ENCODE measurements at places on chromosomes 12 and 14.
A peak's percentile ranks its signal among the peaks of the same experiment; 100 is the strongest.

GRCh38 chr12:6823182-6824084, 1.8 kb downstream of the GPR162 start:
- no peak for DNase-seq

- no peak for DNase-seq
These were observed 183.9 kb downstream of the APAF1 start for GRCh38 chr12:98828802-98829600.

DNA sequence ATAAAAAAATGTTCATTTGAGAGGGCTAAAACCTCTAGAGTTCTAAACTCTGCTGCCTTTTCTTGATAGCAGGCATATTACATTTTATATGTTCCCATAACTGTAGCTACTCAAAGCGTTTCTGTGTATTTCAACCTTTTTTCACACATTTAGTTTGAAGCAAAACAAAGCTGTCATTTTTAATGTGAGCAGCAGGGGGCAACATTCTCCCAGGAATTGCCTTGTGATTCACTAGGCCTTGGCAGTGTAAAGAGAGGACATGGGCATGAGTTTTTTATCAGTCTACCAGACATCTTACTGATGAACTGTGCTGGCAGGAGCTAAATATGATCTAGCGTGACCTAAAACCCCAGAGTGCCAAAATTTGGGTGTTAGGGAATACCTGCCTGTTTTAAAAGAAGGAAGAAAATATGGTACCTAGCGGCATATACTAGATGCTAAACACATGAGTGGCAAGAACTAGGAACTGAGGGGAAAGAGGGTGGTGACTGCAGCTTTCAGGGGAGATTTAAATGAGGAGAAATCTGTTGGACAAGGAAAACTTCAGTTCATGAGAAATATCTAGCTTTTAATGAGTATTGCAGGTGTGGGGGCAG, 65.3 kb downstream of the IFT43 start:
- peak; percentile 65 for DNase-seq

DNA sequence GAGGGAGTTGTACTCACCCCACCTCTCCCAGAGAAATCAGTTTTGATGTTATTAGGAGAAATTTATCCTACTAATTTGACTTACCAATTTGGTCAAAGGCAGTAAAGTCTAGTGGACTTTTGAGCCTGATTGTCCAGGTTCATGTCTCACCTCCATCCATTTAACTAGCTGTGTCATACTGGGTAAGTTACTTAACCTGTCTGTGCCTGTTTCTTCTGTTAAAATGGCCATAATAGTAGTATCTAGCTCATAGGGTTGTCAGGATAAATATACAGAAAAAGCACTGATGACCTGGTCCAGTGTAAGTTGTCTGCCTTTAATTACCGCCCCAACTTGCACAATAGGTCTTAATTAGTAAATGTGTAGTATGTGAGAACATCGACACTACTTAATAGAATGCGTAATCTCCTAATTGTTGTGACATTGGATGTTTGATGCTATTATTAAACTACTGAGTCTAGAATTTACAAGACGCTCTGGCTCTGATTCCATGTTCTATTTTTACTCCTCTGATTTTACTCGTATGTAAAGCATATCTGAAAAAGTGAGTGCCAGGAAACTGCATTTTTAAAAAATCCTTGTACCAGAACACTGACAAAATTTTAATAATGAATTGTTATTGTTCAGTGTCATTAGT, 1.5 kb downstream of the RAB21 start:
- DNase-seq: no peak

DNA sequence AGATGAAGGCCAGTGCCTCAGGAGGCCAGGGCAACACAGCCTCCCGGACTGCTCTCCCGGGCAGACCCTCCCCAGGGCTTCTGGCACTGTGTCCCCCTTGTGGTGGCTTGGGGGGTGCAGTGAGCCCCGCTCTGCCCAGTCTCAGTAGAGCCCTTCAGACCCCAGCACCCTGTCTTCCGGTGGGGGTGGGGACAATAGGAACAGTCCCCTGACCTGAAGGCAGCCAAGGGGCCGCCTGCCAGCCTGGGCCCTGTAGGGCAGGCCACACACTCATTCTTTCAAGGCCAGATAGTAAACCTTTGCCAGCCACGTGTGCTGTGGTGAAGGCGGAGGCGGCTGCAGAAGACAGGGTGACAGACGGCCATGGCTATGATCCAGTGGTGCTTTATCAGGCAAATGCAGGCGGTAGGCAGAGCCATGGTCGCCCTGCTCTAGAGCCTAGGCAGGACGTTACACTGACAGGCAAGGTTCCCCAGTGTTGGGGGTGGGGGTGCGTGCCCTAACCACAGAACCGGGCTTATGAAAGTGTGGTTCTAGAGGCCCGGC, 15.0 kb downstream of the ZFYVE21 start:
- DNase-seq: no peak

DNA sequence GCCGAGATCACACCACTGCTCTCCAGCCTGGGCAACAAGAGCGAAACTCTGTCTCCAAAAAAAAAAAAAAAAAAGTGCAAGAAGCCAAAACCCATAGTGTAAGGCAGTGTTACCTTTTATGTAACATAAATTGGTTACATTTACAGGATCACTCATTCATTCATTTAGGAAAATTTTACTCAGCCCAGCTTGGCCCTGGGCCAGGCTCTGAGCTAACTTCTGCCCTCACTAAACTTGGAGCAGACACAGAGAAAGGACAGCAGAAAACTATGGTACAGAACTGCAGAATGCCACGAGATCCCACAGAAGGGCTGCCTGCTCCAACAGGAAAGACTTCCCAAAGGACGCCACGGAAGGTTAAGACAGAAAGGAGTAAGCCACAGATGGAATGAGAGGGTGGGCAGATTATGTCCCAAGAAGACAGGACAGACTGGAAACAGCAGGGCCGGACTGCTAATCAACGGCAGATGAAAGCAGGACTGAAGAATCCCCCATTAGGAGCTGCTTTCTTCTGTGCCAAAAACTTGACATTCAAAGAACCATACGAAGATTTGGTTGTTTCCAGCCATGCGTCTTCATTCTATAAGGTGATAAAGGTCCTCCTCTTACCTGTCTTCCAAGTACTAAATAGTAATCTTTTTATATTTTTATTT, 18.9 kb downstream of the PPP1R13B start:
- DNase-seq: peak; percentile 65

GRCh38 chr14:50943943-50944646, at the start of gene PYGL:
Gene PYGL (minus strand): TSS chr14:50944483. CDS start chr14:50944403, 80 bp downstream.
- peak; percentile 78 for DNase-seq
